ENCODE measurements at places on chromosomes 5 and 9.

- no peak for DNase-seq
Measured at GRCh38 chr5:107867266-107867665, 196.5 kb upstream of the EFNA5 start.

GRCh38 chr5:171476701-171477100 lies 57.3 kb downstream of the FGF18 start:
- DNase-seq = no peak

- no peak for DNase-seq
Measured at GRCh38 chr5:6391151-6391550, 12.8 kb upstream of the MED10 start.

GRCh38 chr9:15867334-15867733 lies 314.5 kb downstream of the CCDC171 start:
- no peak for DNase-seq

GRCh38 chr5:98705841-98706240 lies 67.6 kb upstream of the RGMB start:
- no peak for DNase-seq

- no peak for DNase-seq
Measured at GRCh38 chr5:84872768-84873167, 488.1 kb upstream of the EDIL3 start.

- DNase-seq = no peak
Measured at GRCh38 chr5:71533615-71534014, 53.5 kb upstream of the MCCC2 start.

DNA sequence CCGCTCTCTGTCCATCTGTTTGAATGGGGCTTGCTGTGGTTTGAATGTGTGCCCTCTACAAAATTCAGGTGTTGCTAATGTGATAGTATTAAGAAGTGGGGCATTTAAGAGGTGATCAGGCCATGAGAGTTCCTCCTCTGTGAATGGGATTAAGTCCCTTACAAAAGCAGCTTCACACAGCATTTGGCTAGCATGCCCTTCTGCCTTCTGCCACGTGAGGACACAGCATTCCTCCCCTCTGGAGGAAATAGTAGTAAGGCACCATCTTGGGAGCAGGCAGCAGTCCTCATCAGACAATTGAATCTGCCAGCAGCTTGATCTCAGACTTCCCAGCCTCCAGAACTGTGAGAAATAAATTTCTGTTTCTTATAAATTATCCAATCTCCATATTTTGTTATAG lies 540.2 kb downstream of the CSNK1G3 start:
- no peak for DNase-seq

- no peak for DNase-seq
Measured at GRCh38 chr9:131709771-131710431, 30.0 kb downstream of the RAPGEF1 start.

- DNase-seq = no peak
Measured at GRCh38 chr5:110738503-110738811, 350 bp upstream of the SLC25A46 start.

DNA sequence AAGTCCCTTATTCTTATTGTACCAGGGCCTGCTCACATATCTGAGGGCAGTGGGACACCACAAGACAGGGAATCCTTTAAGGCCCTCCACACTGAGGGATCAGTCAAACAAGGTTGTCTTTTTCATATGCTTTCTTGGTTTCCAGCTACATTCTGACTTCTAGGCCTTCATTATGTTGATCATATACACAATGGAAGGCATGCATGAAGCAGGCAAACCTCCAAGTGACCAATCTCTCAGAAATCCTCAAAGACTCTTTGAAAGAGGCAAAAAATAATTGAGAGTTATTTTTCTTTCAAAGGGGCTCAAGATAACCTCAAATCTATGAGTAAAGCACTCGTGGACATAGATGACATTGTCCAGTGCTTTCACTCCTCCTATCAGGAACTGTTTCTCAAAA lies 1195.9 kb upstream of the ACO1 start:
- no peak for DNase-seq

GRCh38 chr9:136808075-136808805 lies 492 bp downstream of the RABL6 start:
- no peak for DNase-seq

DNA sequence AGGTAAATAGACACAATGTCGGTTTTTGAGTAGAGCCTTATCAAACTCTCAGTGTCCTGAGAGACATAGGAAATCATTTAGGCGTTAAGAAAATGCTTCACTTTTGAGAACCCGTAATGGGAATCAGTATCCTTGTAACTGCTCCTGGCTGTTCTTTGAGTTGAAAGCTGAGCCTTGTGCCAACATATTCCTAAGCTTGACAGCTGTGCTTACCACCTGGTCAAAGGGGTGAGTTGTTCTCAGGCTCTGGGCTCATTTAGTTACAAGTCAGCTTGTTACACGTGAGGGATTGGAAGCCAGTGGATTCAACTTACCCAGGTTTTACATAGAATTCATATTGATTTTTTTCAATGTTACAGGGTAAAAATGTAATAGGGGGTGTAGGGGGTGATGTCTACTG lies 145.9 kb downstream of the GABRB2 start:
- no peak for DNase-seq

- no peak for DNase-seq
Measured at GRCh38 chr5:142674531-142675469, 11.1 kb downstream of the FGF1 start.

GRCh38 chr5:110681109-110681508 lies 45.4 kb downstream of the TMEM232 start:
- no peak for DNase-seq

GRCh38 chr5:56985936-56986625 lies 34.2 kb upstream of the MIER3 start:
- no peak for DNase-seq

DNA sequence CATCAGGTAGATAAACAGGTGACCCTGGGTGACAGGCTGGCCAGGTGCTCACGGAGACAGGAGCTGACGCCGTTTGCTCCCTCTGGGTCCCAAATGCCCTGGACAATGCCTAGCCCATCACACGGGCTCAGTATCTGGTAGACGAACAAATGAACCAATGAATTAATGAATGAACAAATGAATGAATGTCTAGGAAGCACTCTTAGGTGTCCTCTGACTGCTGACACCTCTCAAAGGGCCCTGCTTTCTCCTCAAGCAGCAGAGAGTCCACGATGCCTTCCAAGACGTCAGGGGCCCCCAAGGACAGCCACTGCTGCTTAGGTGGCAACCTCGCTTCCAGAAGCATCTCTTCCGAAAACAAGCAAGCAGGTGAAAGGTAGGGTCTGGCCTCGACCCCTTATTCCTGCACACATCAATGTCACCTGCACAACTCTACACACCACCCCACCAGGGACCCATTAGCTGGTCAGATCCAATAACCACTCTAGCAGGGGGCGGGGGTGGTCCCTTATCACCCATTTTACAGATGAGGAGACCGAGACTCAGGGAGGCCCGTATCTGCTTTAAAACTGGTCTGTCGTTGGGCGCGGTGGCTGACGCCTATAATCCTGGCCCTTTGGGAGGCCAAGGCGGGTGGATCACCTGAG lies 45.2 kb downstream of the VAV2 start:
- no peak for DNase-seq

DNA sequence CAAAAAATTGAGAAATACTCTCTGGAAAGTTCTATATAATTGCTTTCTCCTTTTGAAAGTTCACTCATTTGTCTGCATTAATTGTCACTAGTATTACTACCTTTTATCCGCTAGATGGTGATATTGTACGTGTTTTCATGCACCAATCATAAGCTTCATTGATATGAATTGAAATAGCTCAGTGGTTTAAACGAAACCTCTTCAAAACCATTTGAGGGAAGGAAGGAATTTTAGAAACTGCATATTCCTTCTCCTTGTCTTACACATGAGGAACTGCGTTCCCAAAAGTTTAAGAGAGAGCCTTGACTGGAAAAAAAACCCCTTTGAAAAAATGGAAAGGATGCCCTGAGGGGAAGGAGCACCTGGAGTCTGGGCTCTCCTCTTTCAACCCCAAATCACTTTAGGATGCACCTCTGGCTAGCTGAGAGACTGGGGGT lies 98.6 kb downstream of the YTHDC2 start:
- no peak for DNase-seq

DNA sequence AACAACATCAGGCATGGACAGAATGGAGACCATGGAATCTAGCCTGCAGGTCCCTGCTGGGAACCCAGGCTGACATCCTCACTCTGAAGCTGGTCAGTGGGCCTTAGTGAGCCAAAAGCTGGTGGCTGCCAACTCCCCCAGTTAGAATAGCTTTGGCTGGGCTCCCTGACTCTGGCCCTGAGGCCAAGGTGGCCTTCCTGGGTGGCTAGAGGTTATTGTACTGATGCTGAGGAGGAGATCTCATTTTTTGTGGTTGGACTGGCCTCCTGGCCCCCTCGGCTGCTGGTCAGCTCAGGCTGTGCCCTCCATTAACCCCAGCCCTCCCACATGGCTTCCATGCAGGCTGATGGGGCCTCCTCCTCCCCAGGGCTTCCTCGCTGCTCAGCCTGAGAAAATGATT lies 101.2 kb upstream of the PANK3 start:
- no peak for DNase-seq

GRCh38 chr9:127336506-127337352 lies 60.2 kb upstream of the SLC2A8 start:
- no peak for DNase-seq

GRCh38 chr5:95760273-95761191 lies 29.4 kb downstream of the RHOBTB3 start:
- DNase-seq = no peak

- no peak for DNase-seq
Measured at GRCh38 chr5:80184235-80185023, 71.4 kb downstream of the SERINC5 start.

DNA sequence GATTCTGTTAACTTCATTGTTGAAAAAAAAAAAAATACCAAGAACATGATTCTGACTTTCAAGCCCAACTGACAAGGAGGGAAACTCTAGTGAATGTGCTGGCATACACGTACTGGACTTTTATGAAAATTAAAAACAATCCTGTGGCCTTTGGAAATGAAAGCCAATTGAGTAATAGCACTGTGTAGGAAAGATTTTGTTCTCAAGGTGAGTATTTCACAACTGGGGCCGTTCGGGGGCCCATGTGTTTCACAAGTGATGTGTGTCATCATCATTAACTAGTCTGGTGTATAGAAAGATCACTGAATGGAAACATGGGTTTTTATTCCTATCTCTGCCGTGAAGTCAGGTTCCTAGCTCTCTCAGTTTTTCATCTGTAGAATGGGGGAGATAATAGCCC lies 605.0 kb upstream of the CLINT1 start:
- DNase-seq = no peak

DNA sequence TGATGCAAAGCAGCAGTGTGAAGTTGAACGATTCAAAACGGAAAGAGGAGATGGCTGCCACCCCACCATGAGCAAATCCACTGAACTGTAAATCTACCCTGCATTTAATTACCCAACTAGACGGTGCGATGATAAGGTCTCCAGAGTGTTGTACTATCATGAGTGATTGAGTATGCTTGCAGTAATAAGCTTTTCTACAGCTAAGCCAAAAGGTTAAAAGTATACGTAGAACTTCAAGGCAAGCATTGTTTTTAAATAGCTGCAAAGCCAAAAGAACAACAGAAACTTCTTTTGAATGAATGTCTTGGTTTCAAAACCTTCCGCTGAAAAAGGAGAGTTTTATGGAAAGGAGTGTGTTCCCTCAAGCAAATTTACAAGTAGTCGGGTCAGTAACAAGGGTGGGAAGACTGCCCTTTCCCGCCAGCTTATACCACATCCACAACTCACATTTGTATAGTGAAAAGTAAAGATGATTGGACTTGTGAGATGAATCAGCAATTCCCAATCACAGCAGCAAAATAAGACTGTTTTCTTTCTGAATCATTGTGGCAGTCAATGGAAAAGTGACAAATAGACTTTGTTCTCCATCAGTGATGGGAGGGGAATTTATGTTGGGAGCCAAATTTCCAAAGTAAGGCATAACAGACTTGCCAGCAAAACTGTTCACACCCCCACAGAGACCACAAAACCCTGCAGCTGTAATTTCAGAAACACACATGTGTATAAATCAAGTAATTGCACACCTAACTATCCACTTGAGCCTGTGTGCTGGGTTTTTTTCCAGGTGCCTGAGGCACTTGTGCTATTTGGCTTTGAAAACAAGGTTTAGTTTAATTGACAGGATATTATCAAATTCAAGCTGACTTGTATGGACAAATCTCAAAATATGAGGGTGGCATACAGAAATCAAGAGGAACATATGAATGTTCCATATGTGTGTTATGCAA lies 407.7 kb upstream of the GRAMD2B start:
- no peak for DNase-seq

GRCh38 chr9:23849379-23850035 lies 23.5 kb upstream of the ELAVL2 start:
- DNase-seq = no peak

GRCh38 chr9:135887585-135888050 lies 19.7 kb downstream of the CAMSAP1 start:
- peak; percentile 55 for DNase-seq

GRCh38 chr5:31770998-31771397 lies 132.1 kb downstream of the PDZD2 start:
- DNase-seq = no peak

- DNase-seq = no peak
Measured at GRCh38 chr9:27356446-27356845, 59.5 kb upstream of the EQTN start.

DNA sequence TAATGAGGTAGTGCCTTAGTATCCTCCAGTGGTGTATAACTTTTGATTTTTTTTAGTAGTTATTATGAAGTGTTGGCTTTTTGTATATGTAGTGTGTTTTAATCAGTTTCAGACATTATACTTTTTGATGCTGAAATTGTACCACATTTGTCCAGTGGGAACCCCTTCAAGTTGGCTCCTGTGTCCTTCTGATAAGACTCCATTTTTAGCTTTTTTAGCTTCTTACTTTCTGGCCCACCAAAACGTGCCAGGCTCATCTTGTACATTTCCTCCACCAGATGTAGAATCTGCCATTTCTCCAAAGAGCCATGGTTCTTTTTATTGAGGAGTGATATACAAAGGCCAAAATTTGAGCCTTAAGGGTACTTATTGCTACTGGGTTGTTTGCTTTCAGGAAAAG lies 84.4 kb downstream of the PBX3 start:
- DNase-seq = no peak

DNA sequence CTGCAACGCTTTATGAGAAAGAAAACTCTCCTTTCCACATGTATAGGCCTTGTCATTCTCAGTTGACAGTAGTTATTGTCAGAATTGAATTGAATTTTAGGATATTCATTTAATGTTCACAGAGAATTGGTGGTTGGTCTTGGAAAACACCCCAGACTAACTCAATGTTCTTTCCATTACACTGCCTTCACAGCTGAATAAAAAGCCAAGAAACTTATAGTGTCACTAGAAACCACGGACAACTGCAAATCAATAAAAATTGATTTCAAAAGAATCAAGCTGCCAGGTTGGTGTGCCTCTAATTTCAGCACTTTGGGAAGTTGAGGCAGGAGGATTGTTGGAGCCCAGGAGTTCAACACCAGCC lies 38.9 kb upstream of the IQGAP2 start:
- DNase-seq = no peak

DNA sequence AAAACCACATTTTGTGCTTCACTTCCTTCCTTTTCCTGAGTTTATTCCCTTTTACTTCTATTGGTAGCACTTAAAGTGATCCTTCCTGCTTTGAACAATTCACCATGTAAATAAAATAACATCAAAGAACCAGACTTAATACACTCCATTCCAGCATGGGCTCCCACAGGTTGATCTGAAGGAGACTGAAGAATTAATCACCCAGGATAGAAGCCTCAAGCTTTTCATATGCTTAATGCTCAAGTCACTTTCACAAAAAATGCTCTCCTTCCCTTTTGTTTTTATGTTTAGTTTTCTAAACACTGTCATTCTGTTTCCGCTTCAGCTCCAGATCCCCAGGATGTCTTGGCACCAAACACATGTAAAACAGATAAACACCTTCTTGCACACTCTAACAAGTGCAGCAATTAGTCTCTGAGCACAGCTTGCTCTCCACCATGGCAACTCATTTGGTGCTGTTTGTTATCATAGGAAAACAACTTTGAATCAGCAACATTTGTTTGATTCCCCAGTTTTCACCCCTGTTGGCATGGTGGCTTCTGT lies 37.0 kb downstream of the DMRTA1 start:
- no peak for DNase-seq
